ENCODE measurements at places on chromosomes 3 and 15.

DNA sequence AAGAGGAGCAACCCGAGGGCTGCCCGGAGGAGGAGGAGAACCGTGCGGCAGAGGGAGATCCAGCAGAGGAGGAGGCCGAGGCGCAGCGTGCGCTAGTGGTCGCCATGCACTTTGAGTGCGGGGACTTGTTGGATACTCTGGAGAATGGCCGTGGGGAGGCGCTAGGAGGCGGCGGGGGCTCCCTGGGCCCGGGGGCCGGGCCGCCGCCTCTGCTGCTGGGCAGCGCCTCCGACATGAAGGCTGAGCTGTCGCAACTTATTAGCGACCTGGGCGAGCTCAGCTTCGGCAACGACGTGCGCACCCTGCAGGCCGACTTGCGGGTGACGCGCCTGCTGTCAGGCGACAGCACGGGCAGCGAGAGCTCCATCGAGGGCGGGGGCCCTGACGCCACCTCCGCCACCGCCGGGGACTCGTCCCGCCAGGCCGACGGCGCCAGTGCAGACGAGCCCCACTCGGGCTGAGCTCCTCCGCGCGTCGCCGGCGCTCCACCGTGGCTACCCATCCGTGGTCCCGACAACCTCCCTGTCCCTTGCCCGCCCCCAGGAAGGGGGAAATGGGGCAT lies 2.0 kb downstream of the FAM43A start:
- DNase-seq, result no peak

DNA sequence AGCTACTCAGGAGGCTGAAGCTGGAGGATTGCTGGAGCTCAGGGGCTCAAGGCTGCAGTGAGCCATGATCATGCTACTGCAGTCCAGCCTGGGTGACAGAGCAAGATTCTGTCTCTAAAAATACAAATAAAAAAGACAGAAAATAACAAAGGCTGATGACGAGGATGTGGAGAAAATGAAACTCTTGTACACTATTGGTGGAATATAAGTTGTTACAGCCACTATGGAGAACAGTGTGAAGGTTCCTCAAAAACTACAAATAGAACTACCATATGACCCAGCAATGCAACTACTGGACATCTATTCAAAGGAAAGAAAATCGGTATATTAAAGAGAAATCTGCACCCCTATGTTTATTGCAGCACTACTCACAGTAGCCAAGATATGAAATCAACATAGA lies 526.7 kb upstream of the NAALADL2 start:
- DNase-seq, result no peak

DNA sequence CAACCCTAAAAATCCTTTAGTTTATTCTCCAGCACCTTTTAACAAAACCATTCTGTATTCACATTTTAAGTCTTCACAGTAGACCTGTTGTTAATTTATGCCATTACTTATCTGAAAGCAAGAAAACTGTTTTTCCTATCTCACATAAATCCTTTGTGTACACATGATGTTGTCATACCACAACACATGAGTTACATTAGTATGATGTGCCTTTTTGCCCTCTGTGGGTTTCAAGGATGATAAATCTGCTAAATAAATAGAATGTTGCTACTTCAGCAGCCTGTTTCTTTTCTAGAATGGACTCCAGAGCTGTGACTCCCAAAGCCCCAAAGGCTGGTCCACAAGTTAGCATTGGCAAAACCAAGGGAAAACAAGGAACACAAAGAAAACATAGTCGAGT lies 151.6 kb downstream of the SERPINI1 start:
- no peak for DNase-seq

DNA sequence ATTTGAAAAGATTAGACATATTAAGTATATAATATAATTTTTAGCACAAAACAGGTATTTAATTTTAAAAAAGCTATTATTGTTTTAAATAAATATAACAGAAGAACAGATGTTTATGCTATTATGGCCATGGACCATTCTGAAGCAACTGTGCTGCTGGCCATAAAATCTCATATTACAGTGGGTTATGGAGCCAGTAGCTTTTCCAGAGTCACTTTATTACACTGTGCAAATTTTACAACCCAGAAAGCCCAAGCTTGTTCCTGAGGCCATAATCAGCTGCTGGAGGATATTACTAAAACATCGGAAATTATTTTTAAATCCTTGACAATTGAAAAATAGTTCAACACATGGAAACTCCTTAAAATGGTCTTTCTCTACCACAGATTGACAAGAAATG lies 557.3 kb upstream of the KCNMB2 start:
- no peak for DNase-seq

GRCh38 chr15:74783072-74783807 lies 1.4 kb downstream of the CSK start:
- no peak for DNase-seq

DNA sequence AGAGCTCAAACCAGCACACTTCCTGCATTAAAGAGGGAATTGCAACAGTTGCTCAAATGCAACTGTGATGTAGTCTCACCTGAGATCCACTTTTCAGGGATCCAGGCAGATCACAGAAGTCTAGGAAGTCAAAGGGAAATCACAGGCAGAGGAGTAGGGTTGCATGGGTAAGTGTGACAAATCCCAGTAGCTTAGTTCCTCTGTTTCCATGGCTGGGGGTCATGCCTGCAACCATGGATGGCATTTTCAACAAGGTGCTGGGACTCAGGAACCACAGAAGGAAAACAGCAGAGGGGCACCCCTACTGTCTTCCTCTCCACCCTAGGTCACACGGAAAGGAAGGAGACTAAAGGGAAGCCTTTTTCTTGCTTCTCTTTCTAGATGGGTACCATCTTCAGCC lies 36.5 kb upstream of the ARNT2 start:
- no peak for DNase-seq

DNA sequence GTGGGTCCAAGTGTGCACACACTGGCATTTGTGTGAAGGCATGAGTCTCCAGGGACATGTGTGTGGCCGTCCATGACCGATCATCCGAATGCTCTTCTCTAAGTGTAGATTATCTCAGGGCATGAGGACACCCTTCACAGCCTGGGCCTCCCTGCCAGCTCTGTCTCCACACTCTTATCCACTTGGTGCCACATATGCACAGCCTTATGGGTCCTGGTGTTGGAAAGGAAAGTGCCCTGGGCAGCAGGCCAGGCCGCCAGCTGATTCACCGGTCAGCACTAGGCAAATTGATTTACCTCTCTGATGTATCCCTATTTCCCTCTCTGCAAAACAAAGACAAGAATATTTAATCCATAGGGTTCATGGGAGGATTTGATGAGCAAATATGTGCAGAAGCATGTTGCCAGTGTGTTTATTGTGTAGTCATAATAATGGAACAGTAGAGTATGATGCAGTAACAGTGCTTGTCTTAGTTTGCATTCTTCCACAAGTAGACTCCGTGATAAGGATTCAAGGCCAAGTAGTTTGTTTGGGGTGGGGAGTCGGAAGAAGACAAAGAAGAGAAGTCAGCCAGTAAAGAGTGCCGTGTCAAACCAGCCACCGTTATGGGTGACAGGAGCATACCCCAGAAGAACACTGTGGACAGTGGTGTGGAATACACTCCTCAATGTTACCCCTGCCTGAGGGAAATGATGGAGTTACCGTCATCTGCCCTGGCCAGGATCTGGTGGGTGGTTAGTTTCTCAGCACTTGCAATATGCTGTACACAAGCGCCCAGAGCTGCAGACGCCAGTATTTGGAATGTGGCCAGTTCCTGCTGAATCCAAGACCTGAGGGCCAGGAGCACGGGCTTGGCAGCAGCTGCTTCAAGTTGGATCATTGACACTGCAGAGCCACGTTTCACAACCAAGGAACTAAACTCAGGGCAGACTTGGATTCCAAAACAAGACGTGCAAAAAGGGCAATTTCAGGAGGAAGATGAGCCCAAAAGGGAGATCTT lies 85.1 kb downstream of the MTHFS start:
- DNase-seq, result no peak

GRCh38 chr3:16307832-16308531 lies 43.0 kb downstream of the OXNAD1 start:
- DNase-seq, result no peak

GRCh38 chr3:71490692-71491091 lies 92.8 kb downstream of the FOXP1 start:
- no peak for DNase-seq

- DNase-seq, result no peak
Measured at GRCh38 chr3:8854656-8855055, 85.2 kb upstream of the OXTR start.
